ENCODE measurements at places on chromosomes 3 and 15.

GRCh38 chr3:169813757-169814517, 1.2 kb upstream of the LRRC34 start:
- peak; percentile 68 for DNase-seq

GRCh38 chr3:194837457-194838127, 151.9 kb downstream of the FAM43A start:
- DNase-seq = no peak

DNA sequence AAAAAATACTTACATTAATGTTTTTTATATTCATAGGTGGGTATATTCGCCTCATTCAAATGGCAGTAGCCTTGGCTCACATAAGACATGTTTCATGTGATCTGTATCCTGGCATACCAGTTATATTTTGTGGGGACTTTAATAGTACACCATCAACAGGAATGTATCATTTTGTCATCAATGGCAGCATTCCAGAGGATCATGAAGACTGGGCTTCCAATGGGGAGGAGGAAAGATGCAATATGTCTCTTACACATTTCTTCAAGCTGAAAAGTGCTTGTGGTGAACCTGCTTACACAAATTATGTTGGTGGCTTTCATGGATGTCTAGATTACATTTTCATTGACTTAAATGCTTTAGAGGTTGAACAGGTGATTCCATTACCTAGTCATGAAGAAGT, 3.5 kb downstream of the PDE12 start:
- DNase-seq = no peak

GRCh38 chr15:92843814-92844213, 56.3 kb upstream of the CHD2 start:
- DNase-seq = no peak

DNA sequence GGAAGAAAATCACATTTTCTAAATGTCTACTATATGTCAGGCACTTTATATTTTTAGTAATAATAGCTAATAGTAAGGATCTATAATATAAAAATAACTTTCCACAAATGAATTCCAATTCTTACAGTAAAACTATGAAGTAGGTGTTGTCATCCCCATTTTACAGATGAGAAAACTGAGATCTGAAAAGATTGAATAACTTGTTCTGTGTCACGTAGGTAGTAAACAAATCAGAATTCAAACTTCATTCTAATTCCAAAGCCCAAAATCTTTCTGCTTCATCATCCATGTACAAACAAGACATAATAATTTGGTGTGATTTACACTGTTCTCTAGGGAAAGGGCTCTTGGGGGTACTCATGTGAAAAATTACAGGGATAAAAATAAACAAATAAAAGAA, 130.3 kb downstream of the THRB start:
- no peak for DNase-seq

- DNase-seq = no peak
These were observed 132.7 kb upstream of the RGMA start for GRCh38 chr15:93221759-93222158.

GRCh38 chr15:33019354-33019981, 175.0 kb downstream of the FMN1 start:
- DNase-seq = no peak

DNA sequence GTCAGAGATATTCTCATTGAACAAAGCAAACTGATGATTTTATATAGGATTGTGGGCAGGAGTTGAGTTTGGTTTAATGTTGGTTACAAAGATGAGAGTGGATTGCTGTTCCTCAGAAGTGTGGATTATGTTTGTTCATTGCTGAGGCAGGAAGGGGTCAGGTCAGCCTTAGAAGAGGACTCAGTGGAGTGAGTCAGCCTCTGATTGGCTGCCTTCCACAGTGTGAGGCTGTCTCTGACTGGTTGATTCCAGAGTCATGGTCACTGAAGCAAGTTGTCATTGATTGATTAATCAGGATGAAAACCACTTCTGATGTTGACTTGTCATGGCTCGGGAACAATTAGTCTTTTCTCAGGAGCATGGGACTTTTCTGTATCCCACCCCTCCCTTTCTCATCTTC, 36.2 kb downstream of the KBTBD12 start:
- no peak for DNase-seq

DNA sequence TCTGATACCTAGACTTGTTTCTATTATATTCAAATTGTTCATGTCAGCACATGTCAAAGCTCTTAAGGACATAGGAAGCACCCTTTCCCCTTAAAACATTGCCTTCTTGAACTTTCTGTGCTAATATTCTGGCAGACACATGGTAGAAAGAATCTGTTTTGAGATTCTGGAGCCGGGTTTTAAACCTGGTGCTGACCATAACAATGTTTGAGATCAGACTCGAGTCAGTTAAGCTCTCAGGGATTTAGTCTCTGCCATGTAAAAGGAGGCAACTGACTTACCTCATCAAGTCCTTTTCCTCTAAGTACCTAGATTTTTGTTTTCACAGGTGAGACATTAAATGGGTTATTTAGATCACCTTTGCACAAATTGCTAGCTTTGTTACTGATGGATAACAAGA, 38.9 kb downstream of the RBMS3 start:
- DNase-seq = no peak

DNA sequence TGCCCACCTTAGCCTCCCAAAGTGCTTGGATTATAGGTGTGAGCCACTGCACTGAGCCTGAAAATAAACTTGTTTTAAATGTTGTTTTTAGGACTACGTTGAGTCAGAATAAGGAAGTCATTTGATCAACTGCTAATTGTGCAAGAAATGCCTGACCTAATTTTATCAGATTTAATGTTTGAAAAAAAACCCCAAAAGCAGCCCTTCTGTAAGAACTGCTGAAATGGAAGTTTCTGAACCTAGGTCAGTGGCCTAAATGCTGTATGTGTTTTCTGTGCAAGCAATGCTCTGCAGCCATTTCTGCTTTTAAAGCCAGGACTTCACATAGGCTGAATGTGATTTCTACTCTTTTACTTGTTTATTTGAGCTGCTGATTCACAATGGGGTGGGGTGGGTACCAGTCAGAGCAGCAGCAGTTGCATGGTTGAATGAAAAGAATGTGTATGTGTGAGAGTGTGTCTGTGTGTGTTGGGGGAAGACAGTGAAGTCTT, 6.6 kb downstream of the GPX1 start:
- DNase-seq = no peak

DNA sequence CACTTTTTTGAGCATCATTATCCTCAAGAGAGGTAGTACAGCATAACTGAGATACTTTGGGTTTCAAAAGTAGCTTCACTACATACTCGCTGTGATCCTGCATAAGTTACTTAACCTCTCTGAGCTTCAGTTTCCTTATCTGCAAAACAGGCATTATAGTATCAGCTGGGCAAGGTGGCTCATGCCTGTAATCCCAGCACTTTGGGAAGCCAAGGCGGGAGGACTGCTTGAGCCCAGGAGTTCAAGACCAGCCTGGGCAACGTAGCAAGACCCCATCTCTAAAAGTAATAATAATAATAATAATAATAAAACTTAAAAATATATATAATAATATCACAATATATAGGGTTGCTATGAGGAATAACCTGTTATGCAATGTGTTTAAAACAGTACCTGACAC, 10.9 kb downstream of the CIAO2A start:
- no peak for DNase-seq

DNA sequence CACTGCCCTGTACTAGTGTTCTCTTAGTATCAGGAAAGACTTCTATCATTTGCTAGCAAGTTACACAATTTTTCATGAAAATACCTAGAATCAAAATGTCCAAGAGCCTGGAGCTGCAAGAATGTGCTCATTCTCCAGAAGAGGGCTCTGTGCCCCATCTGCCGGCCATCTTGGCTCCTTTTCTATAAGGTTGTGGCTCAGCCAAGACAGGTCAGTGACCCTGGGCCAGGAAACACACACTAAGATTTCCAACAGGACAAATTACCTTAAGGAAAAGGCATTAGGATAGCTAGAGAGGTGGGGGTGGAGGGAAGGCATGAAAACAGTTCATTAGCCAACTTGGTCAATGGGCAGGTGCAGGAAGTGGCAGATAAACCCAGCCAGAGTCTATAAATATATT, 20.7 kb downstream of the TIMP4 start:
- no peak for DNase-seq

GRCh38 chr3:14122301-14122700, 2.4 kb downstream of the CHCHD4 start:
- DNase-seq = no peak

DNA sequence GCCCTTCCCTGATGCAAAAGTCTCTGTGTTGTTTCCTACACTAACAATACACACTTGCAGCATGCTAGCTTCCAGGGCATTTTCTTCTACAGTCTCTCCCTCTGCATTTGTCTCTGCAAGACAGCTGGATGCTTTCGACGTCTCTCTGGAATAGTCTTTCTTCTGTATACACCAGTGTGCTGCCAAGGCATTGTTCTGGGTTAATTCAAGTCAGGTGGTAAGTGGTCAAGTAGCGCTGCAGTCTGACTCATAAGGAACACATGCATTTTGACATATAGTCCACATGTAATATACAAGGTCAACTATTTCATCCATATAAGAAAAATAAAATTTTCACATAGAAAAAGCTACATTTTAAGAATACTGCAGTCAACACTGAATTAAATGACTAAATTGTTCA, 92.7 kb downstream of the MYLK start:
- DNase-seq = no peak

GRCh38 chr3:168582503-168582902, 486.8 kb upstream of the GOLIM4 start:
- no peak for DNase-seq

- DNase-seq = no peak
These were observed 228.9 kb downstream of the KBTBD8 start for GRCh38 chr3:67227030-67227429.

GRCh38 chr3:123312331-123313265, 110.9 kb downstream of the SEC22A start:
- no peak for DNase-seq

Data from stimulated activated CD8-positive, alpha-beta memory T cell treated with anti-CD3 and anti-CD28 coated beads, Interleukin-2, amount 100 ng/mL, for 48 hours (primary cell).